Frontal cortex (tissue), 4 donors: ENCODE measurements at places on chromosomes 16 and 17. TPM values are rescaled to one million over a fixed set of nuclear protein-coding genes. Genes with fewer than 3 reads are reported as not detected.

TMEM97 gene
- total RNA-seq = 50.1 TPM

KAT2A gene
- 10.2 TPM for total RNA-seq

GRCh38 chr16:25052151-25052511 lies 37.0 kb upstream of the ARHGAP17 start:
- DNase-seq = no peak

DNA sequence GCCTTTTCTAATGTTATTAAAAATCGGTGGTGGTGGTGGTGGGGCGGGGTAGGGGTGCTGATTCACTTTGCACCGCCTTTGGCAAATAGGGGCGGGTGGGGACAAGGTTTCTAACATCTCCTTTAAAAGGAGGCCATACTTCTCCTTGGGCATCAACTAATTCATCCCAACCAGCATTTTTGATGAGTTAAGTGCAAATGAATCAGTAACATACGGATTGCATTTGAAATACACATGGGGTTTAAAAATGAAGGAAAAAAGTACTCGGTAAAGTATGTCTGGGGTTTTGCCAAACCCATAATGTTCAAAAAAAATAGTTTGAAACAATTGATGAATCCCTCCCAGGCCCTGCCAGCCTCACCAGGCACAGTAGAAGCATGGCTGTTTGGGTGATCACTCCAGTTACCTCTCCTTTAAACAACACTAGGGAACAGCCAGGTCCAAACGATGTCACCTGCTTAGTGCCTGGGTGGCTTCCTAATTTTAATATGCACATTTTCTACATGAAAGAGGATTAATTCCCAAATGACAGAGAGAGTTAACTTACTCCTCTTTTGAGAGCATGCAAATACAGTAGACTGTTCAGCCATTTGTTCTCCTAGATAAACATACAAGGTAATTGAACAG lies 107.2 kb downstream of the ANKFN1 start:
- DNase-seq = no peak

DNA sequence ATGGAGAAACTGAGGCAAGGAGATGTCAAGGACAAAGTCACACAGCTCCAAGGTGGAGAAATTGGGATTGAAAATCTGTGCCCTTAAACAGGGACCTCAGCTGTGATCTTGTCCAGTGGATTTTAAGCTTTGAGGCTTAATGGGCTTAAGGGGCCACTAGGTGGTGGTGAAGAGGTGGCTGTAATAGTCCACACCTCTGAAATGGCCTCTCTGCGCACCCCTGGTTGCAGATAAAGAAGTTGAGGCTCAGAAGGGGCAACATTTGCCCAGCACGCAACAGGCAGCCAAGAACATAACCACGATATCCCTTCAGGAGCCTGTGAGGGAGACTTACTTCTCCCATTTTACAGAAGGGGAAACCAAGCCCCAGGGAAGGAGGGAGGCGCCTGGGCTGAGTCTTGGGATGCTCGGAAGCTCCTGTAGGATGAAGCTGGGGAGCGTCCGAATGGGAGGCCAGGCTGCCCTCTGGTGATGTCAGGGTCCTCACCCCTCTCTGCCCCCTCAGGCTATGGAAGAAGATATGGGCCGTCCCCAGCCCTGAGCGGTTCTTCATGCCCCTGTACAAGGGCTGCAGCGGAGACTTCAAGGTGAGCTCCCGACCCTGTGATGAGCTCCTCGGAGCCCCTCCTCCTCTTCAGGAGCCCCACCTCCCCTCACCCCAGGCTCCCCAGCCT lies 43.7 kb downstream of the IL21R start:
- no peak for DNase-seq
